ENCODE measurements at places on chromosomes 1 and 21. TPM values are rescaled to one million over a fixed set of nuclear protein-coding genes. Genes with fewer than 3 reads are reported as not detected.

DNA sequence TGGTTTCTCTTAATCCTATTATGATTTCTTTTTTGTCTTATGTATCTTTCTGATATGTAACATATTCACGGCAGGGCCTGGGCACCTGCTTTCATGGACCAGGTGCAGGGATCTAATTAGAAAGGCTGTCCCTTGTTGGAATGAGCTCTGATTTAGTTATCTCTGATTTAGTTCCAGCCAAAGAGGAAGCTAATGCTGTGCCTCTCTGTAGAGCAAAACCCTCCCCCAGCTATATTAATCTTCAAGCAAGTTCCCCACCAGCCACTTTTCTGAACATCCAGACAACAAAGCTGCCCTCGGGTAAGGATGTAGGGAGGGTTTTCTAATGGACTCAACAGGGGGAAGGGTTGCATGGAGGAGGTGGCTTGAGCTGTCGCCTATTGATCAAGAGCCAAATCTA is 6.1 kb downstream of the TSACC start:
- no peak for DNase-seq
- H3K27ac ChIP-seq = no peak overlapping the region
- H3K27me3 ChIP-seq = no peaks in the 10 kb centered on the region
- no peaks in the 10 kb centered on the region for H3K36me3 ChIP-seq

- H3K4me1 ChIP-seq = no peaks in the 10 kb centered on the region
- no peaks in the 10 kb centered on the region for H3K36me3 ChIP-seq
- H3K4me3 ChIP-seq = no peak overlapping the region
- no peak for DNase-seq
Measured at GRCh38 chr1:240424740-240425464, 187.1 kb downstream of the GREM2 start.

- peak overlapping the region; percentile 67 for H3K27ac ChIP-seq
- H3K4me3 ChIP-seq = no peak overlapping the region
- peaks cover 25% of the 10 kb centered on the region for H3K4me1 ChIP-seq
- H3K27me3 ChIP-seq = no peaks in the 10 kb centered on the region
Measured at GRCh38 chr1:184635980-184636431, 118.7 kb downstream of the EDEM3 start.

- no peak overlapping the region for H3K4me3 ChIP-seq
- DNase-seq = no peak
- no peaks in the 10 kb centered on the region for H3K36me3 ChIP-seq
- H3K27ac ChIP-seq = no peak overlapping the region
- no peaks in the 10 kb centered on the region for H3K4me1 ChIP-seq
Measured at GRCh38 chr1:82759035-82759434, 958.3 kb downstream of the ADGRL2 start.

DNA sequence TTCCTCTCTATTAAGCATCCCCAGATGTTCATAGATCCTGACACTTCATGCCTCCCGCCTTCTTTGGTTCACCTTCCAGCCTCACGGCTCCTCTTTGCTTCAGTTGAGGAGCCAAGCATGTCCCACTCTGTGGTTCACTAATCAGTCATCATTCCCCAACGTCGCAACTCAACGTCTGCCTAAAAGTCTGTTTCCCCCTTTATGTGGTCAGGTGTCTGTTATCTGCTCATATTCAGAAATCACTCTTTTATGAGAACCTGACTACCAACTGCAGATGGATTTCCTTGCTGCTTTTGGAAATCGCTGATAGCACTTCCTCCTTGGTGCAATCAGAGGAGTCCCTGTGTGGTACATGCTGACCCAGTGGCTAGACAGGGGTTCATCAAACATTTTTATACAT is 94.1 kb upstream of the VANGL1 start:
- peaks cover 4% of the 10 kb centered on the region for H3K27me3 ChIP-seq
- no peak overlapping the region for H3K27ac ChIP-seq
- peaks cover 11% of the 10 kb centered on the region for H3K4me1 ChIP-seq

DNA sequence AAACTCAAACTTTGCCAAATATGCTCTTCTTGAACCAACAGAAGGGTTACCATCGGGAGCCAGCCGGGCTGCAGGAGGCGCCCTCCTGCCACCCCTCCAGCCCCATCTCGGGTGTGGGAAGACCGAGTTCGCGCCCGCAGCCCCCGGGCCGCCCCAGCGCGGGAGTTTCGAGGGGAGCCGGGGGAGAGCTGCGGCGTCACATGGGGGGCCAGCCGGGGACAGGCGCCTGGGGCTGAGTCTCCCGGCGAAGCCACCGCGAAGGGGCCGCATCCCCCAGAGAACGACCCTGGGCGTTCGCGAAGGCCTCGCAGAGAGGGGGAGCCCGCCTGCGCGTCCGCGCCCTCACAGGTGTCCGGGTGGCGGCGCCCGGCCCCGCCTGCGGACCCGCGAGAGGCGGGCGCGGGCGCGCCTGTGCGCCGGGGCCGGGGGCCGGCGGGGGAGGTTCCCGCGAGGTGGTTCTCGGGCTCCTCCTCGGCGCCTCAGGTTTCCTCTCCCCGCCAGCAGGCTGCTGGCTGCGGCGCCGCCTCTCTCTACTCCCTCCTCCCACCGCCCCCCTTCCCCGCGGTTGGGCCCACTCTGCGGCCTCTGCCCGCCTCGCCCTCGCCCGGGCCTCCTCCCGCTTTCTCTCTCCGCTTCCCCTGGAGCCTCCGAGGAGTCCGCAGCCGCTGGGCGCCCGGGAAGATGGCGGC is at the start of gene RAVER2:
TSS of gene RAVER2 (plus strand) at position 584 of the 689 bp plus-strand sequence. CDS start at position 682, 98 bp downstream.
- peak within 1 kb of the TSS; percentile 89 for H3K27ac ChIP-seq
- H3K4me3 ChIP-seq = peak within 1 kb of the TSS; percentile 90
- peaks cover 42% of the 10 kb centered on the region for H3K4me1 ChIP-seq
- DNase-seq = no peak
- H3K36me3 ChIP-seq = no peaks in the 10 kb centered on the region
- no peaks in the 10 kb centered on the region for H3K27me3 ChIP-seq

GRCh38 chr21:42568866-42569731 is 55.4 kb downstream of the SLC37A1 start:
- H3K27me3 ChIP-seq = no peaks in the 10 kb centered on the region
- DNase-seq = no peak
- H3K4me3 ChIP-seq = no peak overlapping the region
- no peaks in the 10 kb centered on the region for H3K4me1 ChIP-seq
- H3K27ac ChIP-seq = no peak overlapping the region
- peaks cover 5% of the 10 kb centered on the region for H3K36me3 ChIP-seq

GRCh38 chr1:243798726-243799125 is 51.3 kb downstream of the AKT3 start:
- no peaks in the 10 kb centered on the region for H3K27me3 ChIP-seq
- peaks cover 33% of the 10 kb centered on the region for H3K4me1 ChIP-seq
- H3K36me3 ChIP-seq = no peaks in the 10 kb centered on the region
- DNase-seq = no peak

DNA sequence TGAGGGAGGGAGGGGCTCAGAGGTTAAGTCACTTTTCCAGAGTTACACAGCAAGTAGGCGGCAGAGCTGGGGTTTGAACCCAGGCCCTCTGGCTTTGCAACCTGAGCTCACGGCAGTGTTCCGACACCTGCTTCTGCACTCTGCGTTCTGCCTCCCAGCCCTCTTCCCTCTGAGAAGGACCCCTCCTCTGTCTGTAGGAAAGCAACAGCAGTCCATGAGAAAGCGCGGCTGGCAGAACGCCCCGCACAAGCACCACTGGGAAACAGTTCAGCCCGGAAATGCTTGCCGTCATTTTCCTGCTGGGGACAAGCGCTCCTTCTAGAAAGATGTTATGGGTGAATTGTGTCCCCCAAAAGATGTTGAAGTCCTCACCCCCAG is 241.1 kb downstream of the NPHP4 start:
- DNase-seq = no peak
- no peaks in the 10 kb centered on the region for H3K27me3 ChIP-seq
- H3K27ac ChIP-seq = no peak overlapping the region

GRCh38 chr1:181479137-181479745 is 4.1 kb upstream of the CACNA1E start:
- H3K27ac ChIP-seq = no peak overlapping the region
- peaks cover 5% of the 10 kb centered on the region for H3K4me1 ChIP-seq
- no peaks in the 10 kb centered on the region for H3K36me3 ChIP-seq
- no peak overlapping the region for H3K4me3 ChIP-seq
- H3K27me3 ChIP-seq = peaks cover 24% of the 10 kb centered on the region

GRCh38 chr1:161235957-161236775 is 1.8 kb downstream of the NR1I3 start:
- no peaks in the 10 kb centered on the region for H3K4me1 ChIP-seq
- no peak overlapping the region for H3K27ac ChIP-seq
- H3K27me3 ChIP-seq = no peaks in the 10 kb centered on the region
- H3K4me3 ChIP-seq = no peak overlapping the region
- H3K36me3 ChIP-seq = no peaks in the 10 kb centered on the region

DNA sequence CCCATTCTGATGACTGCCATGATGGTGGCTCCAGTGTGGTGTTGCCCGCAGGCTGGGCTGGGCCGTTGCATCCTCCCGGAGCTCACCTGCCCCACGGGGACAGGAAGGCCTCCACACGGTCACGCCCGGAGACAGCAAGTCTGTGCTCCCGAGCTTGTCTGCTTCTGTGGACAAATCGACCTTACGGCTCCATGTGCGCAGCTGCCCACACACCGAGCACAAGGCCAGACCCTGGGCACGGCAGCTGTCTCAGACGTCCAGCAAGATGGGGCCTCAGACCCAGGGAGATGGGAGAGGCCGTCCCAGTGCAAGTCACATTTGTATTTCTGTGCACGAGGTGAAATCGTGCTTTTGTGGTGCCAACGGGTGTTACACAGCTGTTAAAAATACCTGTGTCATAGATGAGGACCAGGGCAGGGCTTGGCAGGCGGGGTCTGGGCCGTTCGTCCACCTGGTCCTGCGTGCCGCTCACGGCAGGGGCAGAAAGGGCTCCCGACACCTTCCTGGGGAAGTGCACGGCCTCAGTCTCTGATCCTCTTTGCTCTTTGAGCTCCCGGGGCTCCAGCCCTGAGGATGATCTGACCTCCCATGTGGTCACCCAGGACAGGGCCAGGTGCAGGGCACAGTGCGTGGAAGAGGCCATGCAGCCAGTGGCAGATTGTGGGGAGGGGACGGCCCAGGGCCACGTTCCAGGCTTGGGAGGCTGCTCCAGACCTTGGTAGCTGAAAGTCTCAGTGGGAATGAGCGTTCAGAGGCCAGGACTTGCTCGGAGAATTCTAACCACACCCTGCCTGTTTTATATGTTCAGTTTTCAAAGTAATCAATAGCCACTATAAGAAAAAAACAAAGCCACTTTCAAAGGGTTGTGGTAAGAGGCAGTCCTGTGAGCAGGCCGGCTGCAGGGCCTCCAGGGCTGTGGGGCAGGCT is 13.5 kb downstream of the COL6A1 start:
- DNase-seq = no peak
- H3K4me3 ChIP-seq = no peak overlapping the region
- H3K36me3 ChIP-seq = peaks cover 98% of the 10 kb centered on the region

DNA sequence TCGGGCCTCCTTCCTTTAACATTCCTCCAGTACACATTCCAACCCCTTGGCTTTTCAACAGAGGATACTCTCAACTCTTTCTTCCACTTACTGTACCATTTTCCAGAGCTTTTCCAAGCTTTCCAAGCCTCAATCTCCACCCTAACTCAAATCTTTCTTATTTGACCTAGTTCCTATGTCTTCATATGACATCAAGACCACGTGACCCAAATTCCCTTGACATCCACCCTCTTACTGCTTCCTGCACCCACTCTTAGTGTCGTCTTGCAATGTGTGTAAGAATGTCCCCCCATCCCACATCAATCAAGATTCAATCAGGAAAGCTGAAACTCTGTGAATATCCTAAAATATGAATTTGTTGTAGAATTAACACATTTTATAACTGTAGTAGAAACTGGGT is 155.0 kb downstream of the OMA1 start:
- no peak overlapping the region for H3K4me3 ChIP-seq
- no peaks in the 10 kb centered on the region for H3K27me3 ChIP-seq
- H3K4me1 ChIP-seq = no peaks in the 10 kb centered on the region
- H3K36me3 ChIP-seq = no peaks in the 10 kb centered on the region

DNA sequence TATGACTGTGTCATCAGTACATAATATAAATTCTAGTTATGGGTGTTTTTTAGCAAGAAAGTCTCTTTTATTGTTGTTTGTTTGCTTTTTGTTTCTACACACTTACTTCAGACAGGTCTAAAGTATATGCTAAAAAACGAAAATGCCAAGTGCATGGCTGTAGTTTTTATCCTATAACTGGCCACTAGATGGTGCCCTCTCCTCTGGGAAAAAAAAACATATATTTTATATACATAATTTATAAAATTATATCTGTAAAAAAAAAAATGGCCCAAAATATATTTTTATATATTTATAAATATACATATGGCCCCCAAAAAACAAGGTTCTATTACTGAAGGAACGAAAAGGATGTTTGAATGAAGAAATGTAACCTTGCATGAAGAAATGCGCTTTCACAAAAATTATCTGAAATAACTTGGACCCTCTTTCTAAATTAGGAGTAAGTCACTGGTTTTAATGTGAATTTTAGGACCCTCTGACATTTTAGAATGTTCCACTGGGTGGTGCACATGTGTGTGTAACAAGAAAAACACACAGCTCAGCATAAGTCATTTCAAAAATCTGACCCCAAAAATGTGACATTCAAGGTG is 93.5 kb downstream of the TTLL7 start:
- H3K4me3 ChIP-seq = no peak overlapping the region
- no peak overlapping the region for H3K27ac ChIP-seq
- H3K4me1 ChIP-seq = no peaks in the 10 kb centered on the region
- no peak for DNase-seq

GRCh38 chr1:33712186-33712585 is 151.7 kb upstream of the HMGB4 start:
- no peak for DNase-seq
- no peaks in the 10 kb centered on the region for H3K4me1 ChIP-seq
- no peak overlapping the region for H3K4me3 ChIP-seq
- H3K36me3 ChIP-seq = no peaks in the 10 kb centered on the region

DNA sequence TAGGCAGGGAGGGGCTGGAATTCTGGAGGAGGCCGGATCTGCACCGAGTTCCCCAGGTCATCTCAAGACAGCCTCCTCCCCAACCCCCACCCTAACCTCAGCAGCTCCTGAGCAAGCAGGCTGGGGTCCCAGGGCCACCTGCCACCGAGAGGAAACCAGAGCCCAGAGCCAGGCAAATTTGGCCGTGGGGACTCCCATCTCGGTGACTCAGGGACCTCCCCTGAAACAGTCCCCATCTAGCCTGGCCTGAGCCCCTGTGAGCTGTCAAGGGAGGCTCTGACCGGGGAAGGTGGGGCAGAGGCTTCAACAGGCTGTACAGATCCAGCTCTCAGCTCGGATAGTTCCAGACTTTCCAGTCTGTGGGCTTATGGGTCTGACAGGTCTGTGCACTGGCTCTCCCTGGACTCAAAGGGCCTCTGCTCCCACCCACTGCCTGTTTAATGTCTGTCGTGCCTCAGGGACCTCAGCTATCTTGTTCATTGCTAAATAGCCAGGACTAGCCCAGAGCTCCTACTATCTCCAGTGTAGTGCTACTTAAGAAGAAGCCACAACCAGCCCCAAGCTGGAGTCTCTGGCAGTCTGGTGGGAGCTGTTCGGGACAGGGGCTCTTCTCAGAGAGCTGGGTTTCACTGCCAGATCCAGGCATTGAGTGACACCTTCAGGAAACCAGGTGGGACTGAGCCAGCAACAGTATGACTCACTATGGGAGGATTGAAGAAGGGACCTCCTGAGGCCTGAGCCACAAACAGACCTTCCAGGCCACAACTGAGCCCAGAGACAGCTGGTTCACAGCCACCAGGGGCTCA is 25.6 kb downstream of the MATN1 start:
- H3K4me1 ChIP-seq = peaks cover 56% of the 10 kb centered on the region
- no peak for DNase-seq
- peak overlapping the region; percentile 33 for H3K27ac ChIP-seq
- no peak overlapping the region for H3K4me3 ChIP-seq
- H3K36me3 ChIP-seq = no peaks in the 10 kb centered on the region

AUNIP gene
- not detected for total RNA-seq

CNIH3 gene
- 0.83 TPM for total RNA-seq

TSPEAR gene
- not detected for total RNA-seq

S100A1 gene
- total RNA-seq = 17.9 TPM

PRDM16 gene
- total RNA-seq = 1.7 TPM

HSPA6 gene
- 6.5 TPM for total RNA-seq

ATP1A4 gene
- total RNA-seq = 2.1 TPM

LCE2A gene
- not detected for total RNA-seq

ATAD3C gene
- 0.32 TPM for total RNA-seq

Data from esophagus muscularis mucosa (tissue), 4 donors.